ENCODE measurements at places on chromosomes 3 and 15. TPM values are rescaled to one million over a fixed set of nuclear protein-coding genes. Genes with fewer than 3 reads are reported as not detected.

VWA5B2 gene
- total RNA-seq = not detected

- DNase-seq = no peak
Observed at GRCh38 chr3:24523988-24524727, 29.5 kb upstream of the THRB start.

- DNase-seq = no peak
Observed at GRCh38 chr15:59923508-59923907, 80.6 kb upstream of the FOXB1 start.

- DNase-seq = no peak
Observed at GRCh38 chr15:48385031-48385830, 54.0 kb downstream of the DUT start.

- no peak for DNase-seq
Observed at GRCh38 chr3:112124907-112125607, 8.0 kb downstream of the GCSAM start.

DNA sequence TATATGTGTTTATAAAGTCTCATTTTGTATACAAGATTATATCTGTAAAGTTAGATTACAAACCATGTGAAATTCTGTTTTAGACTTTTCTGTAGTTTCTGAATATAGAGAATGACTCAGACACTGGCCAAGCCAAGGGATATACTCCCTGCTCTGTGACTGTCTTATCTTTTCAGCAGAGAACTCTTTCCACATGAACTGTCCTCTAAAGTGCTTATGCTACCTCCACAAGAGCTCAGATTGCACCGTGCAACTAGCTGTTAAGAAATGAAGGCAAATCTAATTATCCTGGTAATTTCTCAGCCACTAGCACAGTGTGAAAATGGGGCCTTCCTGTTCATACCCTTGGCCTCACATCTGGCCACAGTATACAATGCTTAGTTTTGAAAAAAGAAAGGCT lies 44.3 kb upstream of the CPNE4 start:
- DNase-seq = no peak

Data from left cardiac atrium (tissue), 4 donors.